Activated CD4-positive, alpha-beta T cell treated with anti-CD3 and anti-CD28 coated beads for 24 hours (primary cell): ENCODE measurements at places on chromosomes 16 and 17.

DNA sequence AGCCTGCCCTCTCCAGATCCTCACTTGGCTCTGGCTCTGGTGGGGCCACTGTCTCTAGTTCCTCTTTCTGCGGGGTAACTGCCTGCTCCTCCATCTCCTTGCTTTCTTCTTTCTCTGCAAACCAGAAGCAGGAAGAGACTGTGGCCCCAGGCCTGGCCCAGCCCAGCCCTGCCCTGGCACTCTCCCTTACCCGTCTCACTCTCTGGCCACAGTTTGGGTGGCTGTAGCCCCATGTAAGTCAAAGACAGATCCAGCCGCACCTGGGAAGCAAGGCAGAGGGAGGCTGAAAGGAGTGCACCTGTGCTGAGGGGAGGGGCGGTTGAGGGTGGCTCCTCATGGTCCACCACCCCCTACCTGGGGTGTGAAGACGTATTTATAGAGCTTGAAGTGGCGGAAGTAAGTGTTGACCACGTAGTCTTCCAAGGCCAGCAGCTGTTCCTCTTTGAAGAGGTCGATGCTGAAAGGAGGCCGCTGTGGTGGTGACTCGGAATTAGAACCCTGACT, 2.8 kb downstream of the CFAP119 start:
- DNase-seq: no peak

DNA sequence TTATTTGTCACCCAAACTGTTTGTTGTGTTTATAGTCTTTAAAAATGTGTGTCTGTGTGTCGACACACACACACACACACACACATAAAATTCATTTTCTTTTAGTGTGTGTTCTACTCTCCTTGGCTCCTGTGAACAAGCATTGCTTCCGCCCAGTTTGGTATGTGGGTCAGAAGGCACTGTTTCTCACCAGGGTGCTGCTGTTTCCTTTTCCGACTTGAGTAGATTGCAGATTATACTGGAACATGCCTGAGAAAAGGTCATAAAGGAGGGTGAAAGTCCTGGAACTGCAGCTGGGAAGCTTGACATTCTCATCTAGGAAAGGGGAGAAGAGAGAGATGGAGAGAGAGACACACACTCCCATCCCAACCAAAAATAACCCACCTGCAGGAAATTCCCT, 330.3 kb downstream of the BCAS3 start:
- no peak for DNase-seq

- no peak for DNase-seq
Observed at GRCh38 chr16:57413301-57413730, 8.7 kb downstream of the CCL17 start.

GRCh38 chr16:88020516-88020885, 69.3 kb downstream of the BANP start:
- no peak for DNase-seq

GRCh38 chr17:21249920-21250703, 3.1 kb downstream of the NATD1 start:
- no peak for DNase-seq

DNA sequence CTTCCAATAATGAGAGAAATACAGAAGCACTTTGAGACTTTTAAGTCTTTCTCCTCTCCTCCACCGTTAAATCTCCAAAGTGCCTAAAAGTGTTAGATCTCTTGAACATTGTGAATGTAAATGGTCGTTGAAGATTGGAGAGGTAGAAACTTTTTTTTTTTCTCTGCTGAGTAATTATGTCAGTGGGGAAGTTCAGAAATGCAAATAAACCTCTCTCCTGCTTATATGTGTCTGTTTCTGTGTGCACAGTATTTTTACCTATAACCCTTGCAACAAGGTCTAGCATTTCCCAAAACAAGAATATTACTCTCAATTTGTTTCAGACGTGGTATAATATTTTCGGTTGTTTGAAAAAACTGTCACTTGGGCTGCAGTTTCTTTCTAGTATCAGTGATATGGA, 833.6 kb upstream of the CDH8 start:
- no peak for DNase-seq

- no peak for DNase-seq
Observed at GRCh38 chr16:54216268-54216667, 70.3 kb downstream of the IRX3 start.

DNA sequence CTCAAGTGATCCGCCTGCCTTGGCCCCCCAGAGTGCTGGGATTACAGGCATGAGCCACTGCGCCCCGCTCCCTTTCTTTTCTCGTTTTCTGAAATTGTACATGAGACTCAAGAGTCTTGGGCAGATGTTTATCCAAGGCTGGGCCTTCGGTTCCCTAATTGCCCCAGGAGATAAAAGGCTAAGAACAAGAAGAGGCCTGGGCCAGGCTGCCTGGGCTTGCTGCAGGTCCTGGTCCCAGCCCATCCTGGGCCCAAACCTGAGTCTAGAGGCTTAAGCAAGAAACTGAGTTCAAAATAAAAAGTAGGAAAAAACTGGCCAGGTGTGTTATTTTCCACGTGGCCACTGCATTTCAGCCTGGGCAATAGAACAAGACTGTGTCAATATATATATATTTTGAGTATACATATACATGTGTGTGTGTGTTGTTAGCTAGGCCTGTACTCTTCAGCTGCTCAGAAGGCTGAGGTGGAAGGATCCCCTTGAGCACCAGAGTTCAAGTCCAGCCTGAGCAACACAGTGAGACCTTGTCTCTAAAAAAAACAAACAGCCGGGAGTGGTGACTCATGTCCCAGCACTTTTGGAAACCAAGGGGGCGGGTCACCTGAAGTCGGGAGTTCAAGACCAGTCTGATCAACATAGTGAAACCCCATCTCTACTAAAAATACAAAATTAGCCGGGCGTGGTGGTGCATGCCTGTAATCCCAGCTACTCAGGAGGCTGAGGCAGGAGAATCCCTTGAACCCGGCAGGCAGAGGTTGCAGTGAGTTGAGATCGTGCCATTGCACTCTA, 6.8 kb upstream of the CLUH start:
- DNase-seq: no peak

DNA sequence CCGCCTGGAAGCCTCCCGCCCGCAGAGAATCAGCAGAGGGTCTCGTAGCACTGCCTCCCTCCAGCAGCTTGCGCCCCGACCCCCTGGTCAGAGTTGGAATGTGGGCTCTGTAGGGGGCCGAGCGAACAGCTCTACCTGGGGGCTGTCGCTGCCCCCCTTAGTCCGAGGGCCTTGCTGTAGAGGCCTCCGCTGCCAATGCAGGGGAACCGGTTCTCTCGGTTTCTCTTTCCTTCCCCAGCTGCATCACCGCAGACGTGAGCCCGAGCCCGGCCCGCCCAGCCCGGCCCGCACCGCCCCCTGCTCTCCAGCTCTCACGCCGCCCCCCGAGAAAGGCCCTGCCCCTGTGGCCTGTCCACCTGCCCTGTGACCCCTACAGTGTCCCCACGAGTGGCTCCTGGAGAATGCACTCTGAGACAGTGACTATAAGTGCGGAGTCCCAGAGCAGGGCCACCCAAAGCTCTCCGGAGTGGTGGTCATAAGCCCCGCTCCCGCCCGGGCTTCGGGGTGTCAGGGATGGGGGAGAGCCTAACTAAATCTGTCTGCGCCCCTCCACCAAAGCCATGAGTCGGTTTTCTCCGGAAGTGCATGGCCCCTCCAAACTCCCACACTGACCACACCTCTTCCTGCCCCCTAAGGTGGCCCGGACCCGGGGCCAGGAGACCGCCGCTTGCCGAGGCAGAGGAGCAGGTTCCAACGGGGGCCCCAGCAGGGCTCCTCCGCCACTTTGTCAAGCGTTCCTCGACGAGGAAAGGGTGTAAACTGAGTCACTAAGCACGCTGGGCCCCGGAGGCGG, 1.7 kb downstream of the ARHGAP27 start:
- DNase-seq: no peak

DNA sequence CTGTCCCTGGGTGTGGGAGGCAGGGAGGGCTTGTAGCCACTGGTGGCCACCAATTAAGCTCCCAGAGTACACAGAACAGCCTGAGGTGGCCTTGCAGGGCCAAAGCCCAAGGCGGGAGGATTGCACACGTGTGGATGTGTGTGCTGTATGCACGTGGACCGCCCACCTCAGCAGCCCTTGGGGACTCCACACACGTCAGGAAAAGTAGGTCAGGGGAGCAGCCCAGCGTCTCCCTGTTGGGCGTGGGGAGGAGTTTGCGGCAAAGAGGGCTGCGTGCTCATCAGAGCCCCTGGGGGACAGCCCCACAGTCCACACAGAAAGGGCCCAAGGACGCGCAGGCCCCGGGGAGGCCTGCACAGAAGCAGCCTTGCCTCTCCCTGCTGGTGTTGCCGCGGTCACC, 19.6 kb downstream of the SBK1 start:
- DNase-seq: no peak

- DNase-seq: no peak
Observed at GRCh38 chr17:28173031-28173561, 130.6 kb downstream of the NLK start.

DNA sequence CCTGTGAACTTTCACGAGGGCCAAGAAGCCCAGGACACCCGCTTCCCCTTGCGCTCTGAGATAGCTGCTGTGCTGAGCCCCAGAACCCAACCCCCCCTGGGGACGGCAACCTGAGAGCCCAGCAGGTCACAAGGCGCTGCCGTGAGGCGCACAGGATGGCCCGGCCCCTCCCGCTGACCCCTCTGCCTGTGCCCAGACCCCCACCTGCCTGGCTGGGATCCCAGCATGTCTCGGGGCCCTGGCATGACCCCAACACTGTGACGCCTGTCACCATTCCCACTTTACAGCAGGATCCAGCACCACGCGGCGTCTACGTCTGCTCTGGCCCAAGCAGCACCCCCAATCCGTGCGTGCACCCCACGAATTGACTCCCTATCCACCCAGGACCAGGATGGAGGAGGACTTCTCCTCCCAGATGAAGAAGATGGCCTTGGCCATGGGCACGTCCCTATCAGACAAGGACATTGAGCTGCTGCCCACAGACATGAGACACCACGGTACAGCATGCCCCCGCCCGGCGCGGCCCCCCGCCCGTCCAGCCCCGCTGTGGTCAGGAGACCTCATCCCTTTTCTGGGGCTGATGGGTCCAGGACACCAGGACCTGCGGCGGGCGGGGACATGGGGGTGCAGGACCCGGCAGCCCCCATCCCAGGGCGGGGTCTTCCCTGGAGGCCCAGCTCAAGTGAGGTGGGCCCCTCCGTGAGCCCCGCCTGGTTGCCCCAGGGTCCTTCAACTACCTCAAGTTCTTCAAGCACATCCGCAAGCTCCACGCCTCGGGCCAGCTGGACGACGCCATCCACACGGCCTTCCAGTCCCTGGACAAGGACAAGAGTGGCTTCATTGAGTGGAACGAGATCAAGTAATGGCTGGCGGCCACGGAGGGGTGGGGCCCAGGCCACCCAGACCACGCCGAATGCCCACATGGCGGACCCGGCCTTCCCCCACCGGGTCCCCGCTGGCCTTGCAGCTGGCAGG, 15.1 kb upstream of the AATK start:
- no peak for DNase-seq

GRCh38 chr16:57486858-57487834, 853 bp upstream of the DOK4 start:
- DNase-seq: no peak

DNA sequence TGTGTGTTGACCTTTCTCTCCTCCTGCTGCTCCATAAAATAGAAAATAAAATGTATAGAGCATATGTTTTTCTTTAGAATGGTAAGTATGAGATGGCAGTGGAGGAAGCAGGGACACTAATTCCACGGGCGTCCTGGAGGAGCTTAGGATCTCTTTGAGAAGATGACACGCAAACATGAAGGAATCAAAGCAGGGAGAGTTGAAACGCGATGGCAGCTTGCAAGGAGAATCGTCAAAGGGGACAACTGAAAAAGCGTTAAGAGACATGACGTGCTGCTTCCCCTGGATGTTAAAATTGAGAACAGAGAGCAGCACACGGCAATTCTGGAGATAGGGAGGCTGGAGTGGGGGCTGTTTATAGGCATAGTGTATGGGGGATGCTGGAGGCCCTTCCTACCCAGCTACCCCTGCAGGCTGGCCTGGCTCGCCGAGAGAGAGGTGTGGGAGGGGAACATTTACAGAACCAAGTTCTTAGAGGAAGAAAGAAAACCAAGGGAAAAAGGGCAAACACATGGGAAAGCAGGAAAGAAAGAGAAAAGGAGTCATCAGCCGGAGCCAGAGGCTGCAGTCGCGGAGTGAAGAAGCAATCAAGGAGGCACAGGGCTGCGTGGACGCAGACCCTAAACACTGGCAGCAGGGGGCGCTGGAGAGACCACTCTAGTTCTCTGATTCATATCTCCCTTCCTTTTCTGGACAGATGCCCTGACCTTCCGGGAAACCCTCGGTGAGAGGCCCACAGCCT, 55.8 kb downstream of the MYH13 start:
- DNase-seq: no peak

DNA sequence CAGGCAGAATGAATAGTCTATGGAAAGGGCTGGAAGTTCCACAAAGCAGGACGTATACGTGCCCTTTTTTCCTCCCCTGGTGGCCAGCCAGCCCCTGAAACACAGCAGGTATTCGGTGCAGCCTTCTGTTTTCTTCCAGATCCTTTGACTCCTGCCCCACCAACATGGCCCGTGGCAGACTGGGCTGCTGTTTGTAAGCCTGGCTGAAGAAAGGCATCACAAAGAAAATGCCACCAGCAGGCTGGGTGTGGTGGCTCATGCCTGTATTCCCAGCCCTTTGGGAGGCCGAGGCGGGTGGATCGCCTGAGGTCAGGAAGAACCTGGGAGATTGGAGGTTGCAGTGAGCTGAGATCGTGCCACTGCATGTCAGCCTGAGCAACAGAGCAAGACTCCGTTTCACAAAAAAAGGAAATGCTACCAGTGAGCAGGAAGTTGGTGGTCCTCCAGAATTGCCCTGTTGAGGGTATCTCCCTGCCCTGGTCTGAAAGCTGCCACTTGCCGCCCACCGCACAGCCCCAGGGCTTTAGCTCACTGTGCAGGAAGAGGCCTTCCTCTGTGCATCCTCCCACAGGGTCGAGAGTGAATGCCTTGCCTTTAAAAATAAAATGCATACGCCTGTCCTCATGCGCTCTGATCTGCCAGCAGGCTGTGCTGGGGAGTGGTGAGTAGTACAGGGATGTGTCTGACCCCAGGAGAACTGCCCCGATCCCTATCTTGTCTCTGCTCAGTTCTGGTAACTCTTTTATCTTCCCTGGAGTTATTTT, 587.7 kb downstream of the MAF start:
- no peak for DNase-seq

GRCh38 chr17:14760719-14761411, 460.0 kb downstream of the HS3ST3B1 start:
- no peak for DNase-seq

- DNase-seq: no peak
Observed at GRCh38 chr17:17728550-17729251, 47.4 kb downstream of the RAI1 start.

- DNase-seq: no peak
Observed at GRCh38 chr17:27609611-27610303, 21.2 kb upstream of the LGALS9 start.

DNA sequence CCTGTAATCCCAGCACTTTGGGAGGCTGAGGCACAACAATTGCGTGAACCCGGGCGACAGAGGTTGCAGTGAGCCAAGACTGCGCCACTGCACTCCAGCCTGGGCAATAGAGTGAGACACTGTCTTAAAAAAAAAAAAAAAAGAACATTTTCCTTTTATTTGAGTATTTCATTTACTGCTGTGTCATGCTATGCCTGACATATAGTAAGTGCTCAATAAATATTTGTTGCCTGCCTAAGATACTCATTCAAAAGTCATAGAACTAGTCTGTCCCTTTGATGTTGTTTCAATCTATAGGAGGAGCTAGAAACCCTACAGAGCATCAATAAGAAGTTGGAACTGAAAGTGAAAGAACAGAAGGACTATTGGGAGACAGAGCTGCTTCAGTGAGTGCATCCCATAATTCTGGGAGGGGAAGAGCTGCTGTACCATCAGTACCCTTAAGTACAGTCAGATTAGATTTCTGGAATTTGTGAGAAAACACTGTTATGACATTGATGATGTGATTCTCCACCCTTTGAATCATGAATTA, 20.0 kb downstream of the CALCOCO2 start:
- DNase-seq: no peak

- DNase-seq: no peak
Observed at GRCh38 chr17:80363120-80363515, 51.8 kb upstream of the ENDOV start.
